ENCODE measurements at places on chromosomes 4 and X.

- no peak for DNase-seq
Measured at GRCh38 chrX:49308604-49309269, 5.3 kb downstream of the GAGE10 start.

GRCh38 chrX:29496636-29497180 is 718.7 kb upstream of the MAGEB2 start:
- DNase-seq, result no peak

GRCh38 chr4:10856271-10856782 is 171.8 kb upstream of the CLNK start:
- DNase-seq, result no peak

- no peak for DNase-seq
Measured at GRCh38 chrX:136215559-136215958, 35.6 kb downstream of the MAP7D3 start.

GRCh38 chr4:106056914-106057313 is 161.6 kb downstream of the NPNT start:
- DNase-seq, result no peak

GRCh38 chr4:62324215-62324614 is 1124.1 kb downstream of the ADGRL3 start:
- no peak for DNase-seq

DNA sequence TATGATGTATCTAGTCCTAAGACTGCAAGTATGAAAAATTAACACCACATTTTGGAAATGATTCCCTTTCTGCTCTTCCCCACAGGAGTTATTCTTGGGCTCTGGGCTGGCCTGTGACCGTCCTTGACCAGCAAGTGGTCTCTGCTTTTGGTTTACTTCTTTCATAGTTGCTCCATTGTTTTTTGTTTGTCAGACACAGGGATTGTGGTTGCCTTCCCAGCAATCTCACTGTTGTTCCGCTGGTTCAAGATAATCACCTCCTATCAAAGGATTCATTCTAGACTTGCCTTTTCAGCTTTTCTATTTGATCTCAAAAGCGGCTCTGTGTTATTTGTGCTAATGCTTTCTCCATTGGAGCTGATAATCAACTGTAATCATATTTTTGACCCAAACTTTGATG is 218.8 kb downstream of the MGST2 start:
- DNase-seq, result no peak

All from fibroblast of the conjunctiva (primary cell).